ENCODE measurements at places on chromosomes 2 and 18. TPM values are rescaled to one million over a fixed set of nuclear protein-coding genes. Genes with fewer than 3 reads are reported as not detected.

Gene FSHR
- not detected for total RNA-seq

Gene TYW5
- total RNA-seq = 3.1 TPM

Gene HMSD
- total RNA-seq = 1.1 TPM

Gene MDH1B
- total RNA-seq = 1.3 TPM

Gene CABYR
- 0.59 TPM for total RNA-seq

Gene DLGAP1
- total RNA-seq = 6.5 TPM

Gene ARHGEF33
- 0.38 TPM for total RNA-seq

Gene ANO7
- total RNA-seq = 3.4 TPM

Gene HDAC4
- 34.4 TPM for total RNA-seq

Gene ADCY3
- 15.4 TPM for total RNA-seq

Gene TSN
- total RNA-seq = 43.9 TPM

Gene SLC19A3
- 0.38 TPM for total RNA-seq

Gene VWA3B
- total RNA-seq = 0.51 TPM

Gene UGT1A6
- total RNA-seq = not detected

Gene OSBPL1A
- total RNA-seq = 49.4 TPM

Gene NEU2
- total RNA-seq = not detected

Gene REG3A
- not detected for total RNA-seq

Gene DUSP19
- 8.6 TPM for total RNA-seq

Gene ITGAV
- total RNA-seq = 234 TPM

Gene GLI2
- 1.8 TPM for total RNA-seq

Gene NAT8
- total RNA-seq = not detected

Gene MIB1
- total RNA-seq = 29.0 TPM

Gene TUBB8B
- total RNA-seq = not detected

Gene MOCOS
- total RNA-seq = 0.38 TPM

Gene TFPI
- total RNA-seq = 22.3 TPM

Gene PRKAG3
- total RNA-seq = 0.13 TPM

Gene CRYGB
- not detected for total RNA-seq

Gene KHK
- 1.1 TPM for total RNA-seq

Gene DSG4
- total RNA-seq = not detected

Gene FAM237A
- total RNA-seq = 1.9 TPM

Gene CNGA3
- total RNA-seq = not detected

Gene IL1B
- 0.48 TPM for total RNA-seq

Gene TMEM198
- 1.8 TPM for total RNA-seq

Gene KCNG2
- total RNA-seq = 0.32 TPM

Gene ALK
- total RNA-seq = not detected

Gene CLK1
- total RNA-seq = 58.3 TPM

Gene CAPN13
- total RNA-seq = not detected

Gene PLGLB1
- 3.2 TPM for total RNA-seq

Gene COL6A3
- 89.5 TPM for total RNA-seq

Gene CHRNA1
- 0.94 TPM for total RNA-seq

Gene KANSL1L
- total RNA-seq = 25.9 TPM

Gene EVX2
- total RNA-seq = not detected

Gene MRO
- total RNA-seq = 1.4 TPM

Gene BOLL
- total RNA-seq = not detected

Gene KCMF1
- total RNA-seq = 88.8 TPM

Gene GKN1
- total RNA-seq = not detected

Gene FEV
- total RNA-seq = not detected

Gene SLC4A5
- 3.6 TPM for total RNA-seq

Gene LAMA1
- total RNA-seq = 0.40 TPM

Gene UGT1A10
- not detected for total RNA-seq

Gene DAW1
- not detected for total RNA-seq
